ENCODE measurements at places on chromosomes 12 and 14.

GRCh38 chr12:26726956-26727355 is 106.0 kb downstream of the ITPR2 start:
- DNase-seq, result no peak

DNA sequence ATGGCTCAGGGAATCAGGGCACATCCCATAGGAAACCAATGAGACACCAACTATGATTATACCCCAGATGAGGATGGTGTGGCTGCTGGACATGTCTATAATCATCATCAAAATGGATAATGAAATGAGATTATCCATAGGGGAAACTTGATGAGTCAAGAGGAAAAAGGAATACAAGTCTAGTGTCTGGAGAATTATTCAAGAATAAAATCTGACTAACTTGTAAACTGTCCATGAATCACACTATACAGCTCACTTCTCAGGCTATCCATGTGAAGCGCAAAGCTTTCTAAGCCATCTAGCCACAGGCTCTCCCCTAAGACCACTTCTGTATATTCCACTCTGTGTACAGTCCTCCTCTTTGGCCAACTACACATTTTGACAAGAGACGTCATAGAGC is 52.5 kb downstream of the DUSP16 start:
- DNase-seq, result no peak

DNA sequence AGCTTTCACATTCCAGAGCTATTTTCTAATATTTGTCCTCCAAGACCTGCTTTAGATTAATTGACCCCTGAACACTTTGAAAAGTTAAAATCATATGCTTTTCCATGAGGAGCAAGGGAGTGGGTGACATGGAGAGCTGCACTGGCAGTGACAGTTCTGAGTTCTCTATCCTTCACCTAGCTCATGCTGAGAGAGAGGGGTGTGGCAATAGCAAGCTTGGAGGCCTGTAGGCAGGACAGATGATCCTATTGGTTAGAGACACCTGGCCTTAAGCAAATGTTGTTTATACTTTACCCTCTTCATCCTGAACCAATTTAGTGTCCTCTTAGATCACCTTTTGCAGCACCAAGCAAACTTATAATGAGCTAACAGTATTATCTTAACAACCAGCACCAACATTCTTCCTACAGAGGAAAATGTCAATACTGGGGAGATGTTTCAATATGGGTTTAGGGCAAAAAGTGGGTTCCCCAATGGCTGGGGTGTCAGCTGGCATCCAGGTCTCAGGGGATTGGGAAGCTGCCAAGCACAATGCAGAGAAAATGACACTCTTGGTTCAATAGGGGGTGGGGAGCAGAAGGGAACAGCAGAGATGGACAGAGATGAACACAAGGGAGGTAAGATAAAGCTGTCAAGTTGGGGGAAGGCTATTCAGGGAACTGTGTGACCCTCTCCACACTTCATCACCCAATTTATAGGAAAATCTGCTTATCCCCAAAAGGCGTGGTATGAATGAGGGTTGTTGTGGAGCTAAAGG is 37.0 kb upstream of the PPM1H start:
- DNase-seq, result no peak

DNA sequence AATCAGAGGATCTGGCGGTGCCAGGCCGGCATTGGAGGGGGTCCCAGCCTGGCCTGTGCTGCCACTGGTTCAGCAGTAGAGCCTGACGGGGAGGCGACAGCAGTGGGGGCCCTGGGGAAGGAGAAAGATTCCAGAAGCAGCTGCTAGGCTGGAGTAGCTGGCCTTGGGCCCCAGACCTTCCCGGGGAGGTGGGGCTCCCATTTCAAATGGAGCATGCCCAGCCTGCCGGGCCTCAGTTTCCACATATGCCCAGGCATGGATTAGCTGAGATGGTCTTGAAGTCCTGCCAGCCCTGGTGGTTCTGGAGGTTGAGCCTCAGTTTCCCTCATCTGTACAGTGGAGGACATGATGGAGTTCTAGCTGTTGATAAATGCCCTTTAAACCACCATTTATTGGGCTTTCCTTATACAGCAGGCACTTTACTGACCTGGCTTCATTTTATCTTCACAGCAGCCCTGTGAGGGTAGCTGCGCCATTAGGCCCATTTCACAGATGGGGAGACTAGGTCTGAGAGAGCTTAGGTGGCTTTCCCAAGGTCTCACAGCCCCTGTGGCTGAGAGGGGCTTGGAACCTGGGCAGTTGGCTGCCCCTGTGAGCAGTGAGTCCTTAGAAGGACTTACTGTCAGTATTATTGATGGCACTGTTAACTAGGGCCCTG is 21.8 kb downstream of the SH2B3 start:
- DNase-seq, result no peak

- no peak for DNase-seq
These were observed 12.3 kb downstream of the ALDH1L2 start for GRCh38 chr12:105071981-105072380.

Measured in NCI-H1048 (cell line).